Jurkat, Clone E6-1 (cell line): ENCODE measurements at places on chromosomes 4 and X.

- peak; percentile 60 for DNase-seq
These were observed 150.6 kb downstream of the RASL11B start for GRCh38 chr4:53012738-53013137.

GRCh38 chr4:10164877-10165283 lies 48.3 kb upstream of the WDR1 start:
- DNase-seq: no peak

GRCh38 chr4:10403633-10404445 lies 53.4 kb downstream of the ZNF518B start:
- DNase-seq: peak; percentile 44

GRCh38 chr4:16123356-16124084 lies 39.7 kb upstream of the PROM1 start:
- no peak for DNase-seq

- DNase-seq: no peak
These were observed 1055.9 kb downstream of the PDHA2 start for GRCh38 chr4:96895826-96896225.

- DNase-seq: no peak
These were observed 46.7 kb downstream of the PCGF3 start for GRCh38 chr4:752196-752861.

GRCh38 chr4:29983890-29984289 lies 736.3 kb upstream of the PCDH7 start:
- no peak for DNase-seq

DNA sequence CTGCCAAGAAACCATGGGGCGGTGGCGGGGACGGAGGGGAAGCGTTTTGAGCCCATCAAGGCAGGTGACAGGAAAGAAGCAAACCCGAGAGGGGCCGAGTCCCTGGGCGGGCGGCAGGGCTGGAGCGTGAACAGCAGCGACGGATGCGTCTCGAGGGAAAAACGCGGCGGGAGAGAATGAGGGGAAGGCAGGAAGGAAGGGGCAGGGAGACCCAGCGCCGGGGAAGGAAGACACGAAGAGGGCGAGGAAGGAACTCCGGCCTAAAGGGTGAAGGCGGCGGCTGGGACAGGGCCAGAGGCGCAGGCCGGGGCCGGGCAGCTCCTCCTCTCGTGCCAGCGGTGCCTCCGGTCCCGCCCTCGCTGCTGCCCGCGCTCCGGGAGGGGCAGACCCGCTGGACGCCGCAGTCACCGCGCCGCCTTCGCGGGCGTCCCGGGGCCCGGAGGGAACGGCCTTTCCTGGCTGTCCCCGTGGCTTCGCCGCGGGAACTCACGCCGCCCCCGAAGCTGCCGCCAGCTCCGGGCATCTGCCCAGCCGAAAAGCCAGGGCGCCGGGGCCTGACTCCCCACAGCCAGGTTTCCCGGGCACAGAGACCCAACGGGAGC lies 751 bp upstream of the RGS12 start:
- DNase-seq: no peak

- DNase-seq: no peak
These were observed 18.6 kb downstream of the FGFRL1 start for GRCh38 chr4:1030031-1030430.

- no peak for DNase-seq
These were observed 855.6 kb downstream of the CCSER1 start for GRCh38 chr4:90982813-90983212.

- no peak for DNase-seq
These were observed 9.0 kb upstream of the GBA3 start for GRCh38 chr4:22683726-22684125.

GRCh38 chr4:10278071-10278470 lies 161.5 kb upstream of the WDR1 start:
- DNase-seq: no peak

DNA sequence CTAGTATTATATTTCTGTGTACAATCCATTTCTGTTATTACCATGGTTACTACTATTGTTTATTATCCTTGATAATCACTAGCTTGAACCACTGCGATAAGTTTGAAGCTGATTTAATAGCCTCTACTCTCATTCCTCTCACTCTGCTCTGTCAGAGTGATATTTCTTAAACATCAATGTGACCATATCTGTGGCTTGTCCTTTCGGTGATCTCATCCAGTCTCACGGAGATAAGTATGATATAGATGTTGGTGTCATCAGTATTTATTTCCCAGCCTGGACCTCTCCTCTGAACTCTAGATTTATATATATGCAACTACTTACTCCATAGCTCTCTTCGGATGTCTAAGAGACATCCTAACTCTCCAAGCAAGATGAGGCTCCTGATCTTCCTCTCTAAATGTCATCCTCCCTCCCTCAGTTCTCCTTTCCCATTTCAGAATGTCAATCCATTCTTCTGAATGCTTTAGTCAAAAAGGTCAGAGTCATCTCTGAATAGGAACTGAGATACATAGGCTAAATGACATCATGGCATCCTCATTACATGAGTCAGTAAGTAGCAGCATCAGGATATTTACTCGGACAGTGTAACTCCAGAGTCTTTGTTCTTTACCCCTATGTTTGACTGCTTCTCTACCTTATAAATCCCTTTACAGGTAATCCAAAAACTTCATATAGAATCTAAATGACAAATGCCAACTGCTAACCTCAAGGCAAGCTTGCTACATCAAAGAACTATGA lies 129.5 kb downstream of the PACRGL start:
- DNase-seq: no peak

- no peak for DNase-seq
These were observed 53.4 kb downstream of the IRF2 start for GRCh38 chr4:184420881-184421416.

- no peak for DNase-seq
These were observed 57.9 kb downstream of the CFAP299 start for GRCh38 chr4:80393246-80393969.

GRCh38 chr4:182067828-182068227 lies 175.4 kb upstream of the TENM3 start:
- no peak for DNase-seq

DNA sequence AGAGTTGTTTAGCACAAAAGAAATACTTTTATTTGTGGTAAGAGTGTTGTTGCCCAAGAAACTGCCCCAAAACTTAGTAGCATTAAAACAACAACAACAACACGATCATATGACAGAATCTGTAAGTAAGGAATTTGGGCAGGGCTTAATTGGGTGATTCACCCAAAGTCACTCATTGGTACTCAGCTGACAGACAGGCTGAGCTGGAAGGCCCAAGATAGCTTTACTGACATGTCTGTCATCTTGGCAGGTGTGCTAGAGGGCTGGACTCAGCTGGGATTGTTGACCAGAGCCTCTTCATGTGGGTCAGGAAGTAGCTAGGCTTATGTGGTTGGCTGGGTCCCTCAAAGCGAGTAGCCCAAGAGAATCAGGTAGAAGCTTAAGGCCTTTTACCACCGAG lies 52.3 kb downstream of the KIAA0232 start:
- no peak for DNase-seq

DNA sequence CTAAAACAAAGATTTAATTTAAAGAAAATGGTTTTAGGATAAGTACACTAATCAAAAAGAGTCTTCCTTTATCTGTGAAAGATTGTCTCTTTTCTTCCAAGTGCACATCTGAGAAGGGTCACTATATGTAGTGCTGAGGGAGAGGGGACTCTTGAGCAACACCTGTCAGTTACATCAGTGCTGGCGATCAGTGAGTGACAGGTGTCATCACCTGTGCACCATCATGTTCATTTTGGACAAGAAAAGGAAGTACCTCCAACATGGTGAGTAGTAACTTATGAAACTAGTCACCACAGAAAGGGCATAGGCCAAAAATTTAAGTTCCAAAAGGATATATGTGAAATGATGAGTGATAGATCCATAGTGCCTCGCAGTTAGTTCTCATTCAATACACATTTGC lies 55.7 kb downstream of the MCUB start:
- DNase-seq: no peak

- no peak for DNase-seq
These were observed 55.3 kb downstream of the UGT2A2 start for GRCh38 chr4:69584135-69584534.

GRCh38 chrX:41381685-41382084 lies 47.7 kb downstream of the DDX3X start:
- no peak for DNase-seq

GRCh38 chr4:10981576-10981975 lies 297.0 kb upstream of the CLNK start:
- DNase-seq: no peak

DNA sequence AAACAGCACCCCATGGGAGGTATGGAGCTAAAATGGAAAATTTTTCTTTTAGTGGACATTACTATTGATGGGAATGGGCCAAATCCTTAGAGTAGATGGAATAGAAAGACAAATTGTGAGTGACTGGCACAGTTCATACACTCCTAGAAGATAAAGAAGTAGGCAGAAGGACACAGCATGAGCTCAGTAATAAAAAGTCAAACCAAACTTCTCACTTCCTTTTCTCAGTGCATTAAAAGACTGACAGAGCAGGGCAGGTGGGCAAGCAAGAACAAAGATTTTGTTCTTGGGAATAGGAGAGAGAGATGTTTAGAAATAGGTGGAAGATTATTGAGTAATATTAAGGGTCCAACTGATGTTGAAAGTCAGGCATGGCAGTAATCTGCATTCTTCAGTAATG lies 132.5 kb downstream of the ATP10D start:
- DNase-seq: no peak

DNA sequence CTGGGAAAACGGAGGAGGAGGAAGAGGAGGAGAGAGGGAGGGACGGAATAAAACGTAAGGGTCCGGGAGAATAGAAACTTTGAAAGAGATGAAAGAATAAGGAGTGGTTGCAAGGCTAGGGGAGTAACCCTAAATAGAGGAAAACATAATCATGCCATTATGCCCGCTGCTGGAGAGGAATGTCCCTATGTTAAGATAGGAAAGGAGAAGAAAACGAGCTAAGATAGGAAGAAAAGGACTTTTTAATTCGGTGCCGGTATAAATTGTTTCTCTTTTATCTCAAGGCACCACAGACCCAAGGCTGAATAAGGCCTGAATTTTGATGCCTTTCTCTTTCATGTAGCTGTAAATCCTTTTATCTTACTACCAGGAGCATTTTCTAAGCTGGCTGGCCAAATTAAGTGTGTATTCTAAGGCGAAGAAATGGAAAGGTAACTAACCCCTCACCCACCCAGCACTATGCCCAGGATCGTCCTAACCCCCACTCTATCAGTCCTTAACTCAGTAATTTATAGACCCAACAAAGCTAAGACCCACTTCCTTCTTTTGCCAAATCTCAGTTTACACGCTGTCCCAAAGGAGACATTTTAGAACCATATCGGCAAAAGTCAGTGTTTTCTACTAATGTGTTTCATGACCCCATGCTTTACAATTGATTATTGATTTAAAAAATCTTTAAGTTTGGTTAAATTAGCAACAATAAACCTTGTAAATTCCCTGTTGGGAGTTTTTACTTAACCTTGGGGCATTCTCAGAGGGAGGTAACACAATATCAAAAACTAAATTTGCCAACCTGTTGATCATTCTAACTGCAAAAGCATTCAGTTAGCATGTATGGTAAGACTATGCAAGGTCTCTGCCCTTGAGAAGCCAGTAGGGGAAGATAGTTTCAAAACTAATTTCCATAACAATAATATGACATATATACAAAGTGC lies 1.1 kb upstream of the CUL4B start:
- DNase-seq: no peak

GRCh38 chr4:48017108-48017571 lies 568 bp downstream of the NIPAL1 start:
- no peak for DNase-seq

- peak; percentile 14 for DNase-seq
These were observed 10.4 kb downstream of the L1CAM start for GRCh38 chrX:153875391-153876111.

DNA sequence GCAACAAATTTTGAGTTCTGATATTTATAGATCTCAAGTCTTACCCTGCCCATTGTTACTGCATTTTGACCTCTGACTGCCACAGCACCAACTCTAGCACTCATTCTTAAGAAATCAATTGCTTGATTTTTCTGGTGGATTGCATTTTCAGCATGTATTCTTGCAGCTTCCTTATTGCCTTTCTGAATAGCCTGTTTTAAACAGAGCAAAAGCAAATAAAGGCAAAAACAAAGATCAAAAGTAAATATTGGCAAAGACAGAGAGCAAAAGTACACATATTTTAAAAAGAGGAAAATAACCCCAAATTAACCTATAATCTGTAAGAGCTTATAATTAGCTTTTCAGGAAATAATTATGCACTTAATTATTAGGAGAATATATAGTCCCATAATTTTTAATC lies 129.4 kb upstream of the TENT5D start:
- no peak for DNase-seq

- DNase-seq: no peak
These were observed 19.8 kb upstream of the PASD1 start for GRCh38 chrX:151543706-151544105.
